ENCODE measurements at places on chromosomes 7 and 10.

DNA sequence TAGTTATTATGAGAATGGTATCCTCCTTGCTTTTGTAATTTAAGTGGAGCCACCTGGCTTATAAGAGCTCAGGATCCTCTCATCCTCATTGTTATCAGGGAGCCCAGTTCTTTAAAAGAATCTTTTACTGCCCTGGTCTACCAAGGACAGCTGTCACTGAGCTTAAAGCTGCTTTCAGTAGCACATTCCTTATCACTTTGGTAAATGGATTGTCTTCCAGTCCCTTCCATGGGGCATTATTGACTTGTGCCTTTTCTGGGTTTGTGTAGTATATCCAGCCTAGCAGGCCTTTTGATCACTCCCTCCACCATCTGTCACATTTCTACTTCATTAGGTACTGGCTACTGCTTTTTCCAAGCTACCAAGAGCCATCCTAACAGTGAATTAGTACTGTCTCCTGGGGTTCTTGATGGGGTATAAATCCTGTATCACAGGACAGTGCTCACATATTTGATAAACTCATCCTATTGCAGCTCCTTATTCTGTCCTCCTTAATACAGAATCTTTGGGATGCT is 208.9 kb downstream of the TMEM26 start:
- no peak for DNase-seq

GRCh38 chr7:100882201-100882600 is 7.3 kb downstream of the SRRT start:
- DNase-seq: no peak

- DNase-seq: no peak
These were observed 246.3 kb upstream of the VWC2 start for GRCh38 chr7:49527182-49527581.

DNA sequence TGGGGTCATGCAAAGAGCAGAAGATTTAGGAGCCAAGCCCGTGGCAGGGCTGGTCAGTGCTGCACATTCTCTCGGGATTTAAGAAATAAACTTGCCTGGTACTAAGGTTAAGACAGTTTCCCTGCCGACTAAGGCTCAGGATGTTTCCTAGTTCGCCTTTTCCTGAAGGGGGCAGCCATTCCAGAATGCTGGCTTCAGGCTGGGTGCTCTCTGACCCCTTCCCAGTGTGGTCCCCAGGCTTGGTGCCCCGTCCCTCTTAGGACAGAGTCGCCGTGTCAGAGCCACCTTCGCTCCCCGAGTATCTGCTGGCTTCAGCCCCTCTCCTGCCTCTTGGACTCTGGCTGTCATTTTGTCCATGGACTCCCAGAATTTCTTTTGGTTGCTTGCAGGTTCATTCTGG is 117.2 kb downstream of the ELFN1 start:
- no peak for DNase-seq

DNA sequence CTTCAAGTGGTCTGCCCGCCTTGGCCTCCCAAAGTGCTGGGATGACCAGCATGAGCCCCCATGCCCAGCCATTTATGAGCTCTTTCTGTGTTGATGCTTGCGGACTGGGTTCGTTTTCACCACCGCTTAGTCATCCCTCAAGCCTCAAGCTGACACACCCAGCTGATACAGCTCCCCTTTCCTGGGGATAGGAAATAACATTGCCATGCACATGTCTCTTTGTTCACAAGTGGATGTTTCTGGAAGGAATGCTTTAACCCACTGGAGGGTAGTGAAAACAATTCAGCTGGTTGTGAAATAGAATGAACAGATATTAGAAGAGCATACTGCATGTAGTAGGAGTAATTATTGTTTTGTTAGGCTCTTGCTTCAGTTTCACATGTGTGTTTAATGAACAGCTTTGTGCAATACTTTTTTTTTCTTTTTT is 8.5 kb upstream of the METTL27 start:
- no peak for DNase-seq

GRCh38 chr10:124601016-124601415 is 139.4 kb downstream of the LHPP start:
- no peak for DNase-seq

DNA sequence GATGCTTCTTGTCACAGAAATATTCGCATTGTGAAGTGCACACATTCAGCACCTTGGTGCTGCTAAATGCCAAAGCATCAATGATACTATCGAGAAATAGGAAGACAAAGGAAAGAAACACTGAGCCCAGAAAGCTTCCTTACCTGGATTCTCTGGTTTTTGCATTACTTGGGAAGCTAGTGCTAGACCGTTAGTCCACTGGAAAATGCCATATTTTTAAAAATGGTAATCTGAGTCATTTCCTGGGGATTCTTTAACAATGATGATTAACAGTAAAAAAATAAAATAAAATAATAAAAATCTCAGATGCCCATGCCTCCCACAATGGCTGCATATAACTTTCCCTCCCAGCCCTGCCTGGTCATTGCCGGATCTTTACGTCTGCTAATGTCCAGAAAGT is 420.1 kb upstream of the MGMT start:
- no peak for DNase-seq

GRCh38 chr7:34107276-34107675 is 201.9 kb downstream of the BMPER start:
- no peak for DNase-seq

- no peak for DNase-seq
These were observed 27.8 kb upstream of the CDHR3 start for GRCh38 chr7:105935250-105935649.

DNA sequence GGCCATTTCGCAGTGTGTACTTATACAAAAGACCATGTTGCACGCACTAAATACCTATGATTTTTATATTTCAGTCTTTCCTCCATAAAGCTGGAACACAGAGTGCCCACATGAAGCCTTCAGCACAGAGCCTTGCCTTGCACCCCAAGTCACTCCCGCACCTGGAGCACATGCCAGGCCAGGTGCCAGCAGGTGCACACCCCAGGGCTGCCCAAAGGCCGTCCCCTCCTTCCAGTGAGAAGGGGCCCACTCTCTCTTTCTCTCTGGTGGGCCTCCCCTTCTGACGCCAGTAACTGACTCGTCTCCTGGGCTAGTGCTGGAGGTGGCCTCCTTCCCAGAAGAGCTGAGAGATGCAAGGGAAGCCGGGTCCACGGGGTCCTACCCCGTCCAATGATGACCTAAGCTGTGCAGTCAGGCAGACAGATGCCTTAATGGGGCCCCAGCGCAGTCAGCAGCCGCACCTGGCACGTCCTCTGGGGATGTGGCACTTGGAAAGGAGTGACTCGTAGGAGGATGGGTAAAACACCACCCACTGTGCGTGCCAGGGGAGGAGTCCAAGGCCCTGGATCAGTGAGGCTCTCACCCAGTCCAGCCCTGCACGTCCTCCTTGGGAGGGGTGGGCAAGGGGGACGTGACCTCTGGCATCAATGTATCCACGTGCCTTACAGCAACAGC is 17.7 kb upstream of the SHH start:
- no peak for DNase-seq

All from hippocampal formation (tissue), 2 donors.